Mesendoderm (in vitro differentiated cells): ENCODE measurements at places on chromosomes 13 and 19.

- peaks cover 4% of the 10 kb centered on the region for H3K4me1 ChIP-seq
- no peak overlapping the region for H3K27ac ChIP-seq
- no peak overlapping the region for H3K4me3 ChIP-seq
- no peaks in the 10 kb centered on the region for H3K27me3 ChIP-seq
- no peaks in the 10 kb centered on the region for H3K36me3 ChIP-seq
Measured at GRCh38 chr19:56312342-56312741, 2.3 kb downstream of the ZSCAN5A start.

- H3K4me3 ChIP-seq = no peak overlapping the region
- no peak overlapping the region for H3K27ac ChIP-seq
- no peaks in the 10 kb centered on the region for H3K27me3 ChIP-seq
- no peak for DNase-seq
- H3K4me1 ChIP-seq = no peaks in the 10 kb centered on the region
- no peaks in the 10 kb centered on the region for H3K36me3 ChIP-seq
Measured at GRCh38 chr19:33522371-33522662, 726 bp upstream of the PEPD start.

DNA sequence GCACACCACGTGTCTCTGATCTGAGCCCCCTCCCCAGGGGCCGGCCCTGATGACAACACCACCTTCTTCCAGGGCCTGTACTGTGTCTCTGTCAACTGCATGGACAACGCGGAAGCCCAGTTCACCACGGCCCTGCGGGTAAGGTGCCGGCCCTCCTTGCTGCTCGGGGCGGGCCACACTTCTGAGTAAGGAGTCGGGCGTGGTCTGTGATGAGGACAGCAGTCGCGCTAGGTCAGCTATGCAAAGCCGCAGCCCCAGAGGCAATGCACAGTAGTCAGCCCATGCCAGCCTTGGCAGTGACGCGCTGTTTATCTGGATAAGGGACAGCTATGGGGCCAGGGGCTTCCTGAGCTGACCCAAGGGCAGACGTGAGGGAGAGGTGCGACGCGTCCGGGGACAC, 24.6 kb downstream of the MAU2 start:
- no peaks in the 10 kb centered on the region for H3K4me1 ChIP-seq
- H3K4me3 ChIP-seq = no peak overlapping the region
- no peak overlapping the region for H3K27ac ChIP-seq
- no peaks in the 10 kb centered on the region for H3K27me3 ChIP-seq

DNA sequence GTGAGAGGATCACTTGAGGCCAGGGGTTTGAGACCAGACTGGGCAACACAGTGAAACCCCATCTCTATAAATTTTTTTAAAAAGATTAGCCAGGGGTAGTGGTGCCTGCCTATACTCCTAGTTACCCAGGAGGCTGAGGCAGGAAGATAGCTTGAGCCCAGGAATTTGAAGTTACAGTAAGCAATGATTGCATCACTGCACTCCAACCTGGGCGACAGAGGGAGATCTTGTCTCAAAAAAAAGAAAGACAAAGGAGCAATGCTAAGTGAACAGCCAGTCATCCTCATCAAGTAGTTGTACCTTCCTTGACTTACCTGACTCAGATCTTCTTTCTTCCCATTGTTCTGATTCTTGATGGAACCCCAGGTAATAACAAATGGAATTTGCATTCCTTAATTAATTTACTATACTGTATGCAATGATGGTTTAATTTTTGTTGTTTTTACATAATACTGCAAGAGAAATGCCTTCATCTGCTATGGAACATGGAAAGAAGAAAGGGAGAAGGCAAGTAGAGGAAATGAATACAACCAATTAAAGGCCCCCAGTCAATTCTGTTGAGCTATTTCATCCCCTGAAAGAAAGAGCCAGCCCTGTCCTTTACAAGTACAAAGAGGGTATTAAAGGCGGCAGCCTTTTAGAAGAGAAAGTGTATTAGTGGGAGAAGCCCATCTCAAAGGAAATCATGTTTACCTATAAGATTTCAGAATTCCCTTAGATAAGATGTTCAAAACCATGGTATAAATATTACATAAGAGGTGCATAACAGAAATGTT, 316.7 kb downstream of the DIAPH3 start:
- no peaks in the 10 kb centered on the region for H3K36me3 ChIP-seq
- peaks cover 11% of the 10 kb centered on the region for H3K4me1 ChIP-seq
- no peaks in the 10 kb centered on the region for H3K27me3 ChIP-seq
- H3K4me3 ChIP-seq = no peak overlapping the region

- H3K27me3 ChIP-seq = no peaks in the 10 kb centered on the region
- peaks cover 3% of the 10 kb centered on the region for H3K4me1 ChIP-seq
- no peaks in the 10 kb centered on the region for H3K36me3 ChIP-seq
- no peak overlapping the region for H3K4me3 ChIP-seq
Measured at GRCh38 chr19:10335352-10335985, 2.1 kb upstream of the RAVER1 start.
